ENCODE measurements at places on chromosomes 1 and 21.

- DNase-seq: peak; percentile 63
Observed at GRCh38 chr1:244436336-244437085, 15.2 kb downstream of the ADSS2 start.

DNA sequence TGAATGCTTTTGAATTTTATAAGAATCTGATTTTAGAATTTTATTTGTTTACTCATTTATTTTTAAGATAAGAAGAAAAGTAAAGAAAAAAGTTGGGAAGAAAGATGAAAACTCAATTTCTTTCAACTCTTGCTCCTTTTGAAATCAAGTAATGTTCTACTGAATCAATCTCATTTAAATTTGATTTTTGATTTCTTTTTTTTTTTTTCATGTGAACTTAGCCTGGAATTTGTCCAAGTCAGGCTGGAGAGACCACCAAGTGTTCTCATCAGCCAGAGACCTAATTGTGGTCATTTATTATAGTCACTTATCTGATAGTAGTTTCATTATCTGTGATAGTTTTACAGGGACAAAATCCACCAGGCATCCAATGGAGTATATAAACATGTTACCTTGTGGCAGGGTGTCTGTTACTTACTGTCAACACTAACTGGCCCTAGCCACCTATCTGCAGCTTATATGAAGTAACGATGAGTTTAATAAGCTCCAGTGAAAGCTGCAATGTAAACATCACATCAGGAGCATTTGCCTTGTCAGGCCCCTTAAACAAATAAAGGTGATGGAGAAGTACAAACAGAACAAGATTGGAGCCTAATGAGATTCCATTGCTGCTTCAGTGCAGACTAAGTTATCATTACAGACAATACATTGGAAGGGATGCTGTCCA is 39.2 kb downstream of the HLX start:
- no peak for DNase-seq

- DNase-seq: no peak
Observed at GRCh38 chr1:170544624-170545023, 12.7 kb downstream of the GORAB start.

GRCh38 chr1:235011064-235011598 is 117.5 kb downstream of the TOMM20 start:
- no peak for DNase-seq

GRCh38 chr1:65179148-65179547 is 31.1 kb downstream of the AK4 start:
- no peak for DNase-seq

GRCh38 chr1:197733324-197733723 is 42.0 kb downstream of the DENND1B start:
- no peak for DNase-seq

DNA sequence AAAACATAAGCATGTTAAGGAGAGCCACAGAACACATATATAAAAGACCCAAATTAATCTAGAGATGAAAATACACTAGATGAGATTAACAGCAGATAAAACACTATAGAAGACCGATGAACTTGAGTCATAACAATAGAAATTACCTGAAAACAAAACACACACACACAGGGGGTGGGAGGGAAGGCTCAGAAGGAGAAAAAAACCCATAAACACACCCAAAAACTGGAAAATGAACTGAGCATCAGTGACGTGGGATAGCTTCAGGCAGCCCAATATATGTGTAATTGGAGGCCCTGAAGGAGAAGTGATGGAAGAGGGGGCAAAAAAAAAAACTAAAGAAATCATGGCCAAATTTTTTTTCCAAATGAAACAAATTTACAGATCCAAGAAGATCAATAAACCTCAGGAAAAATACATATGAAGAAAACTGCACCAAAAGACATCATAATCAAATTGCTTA is 11.4 kb downstream of the ALDH9A1 start:
- no peak for DNase-seq

GRCh38 chr1:6247651-6248050 is 3.7 kb downstream of the HES3 start:
- DNase-seq: no peak

DNA sequence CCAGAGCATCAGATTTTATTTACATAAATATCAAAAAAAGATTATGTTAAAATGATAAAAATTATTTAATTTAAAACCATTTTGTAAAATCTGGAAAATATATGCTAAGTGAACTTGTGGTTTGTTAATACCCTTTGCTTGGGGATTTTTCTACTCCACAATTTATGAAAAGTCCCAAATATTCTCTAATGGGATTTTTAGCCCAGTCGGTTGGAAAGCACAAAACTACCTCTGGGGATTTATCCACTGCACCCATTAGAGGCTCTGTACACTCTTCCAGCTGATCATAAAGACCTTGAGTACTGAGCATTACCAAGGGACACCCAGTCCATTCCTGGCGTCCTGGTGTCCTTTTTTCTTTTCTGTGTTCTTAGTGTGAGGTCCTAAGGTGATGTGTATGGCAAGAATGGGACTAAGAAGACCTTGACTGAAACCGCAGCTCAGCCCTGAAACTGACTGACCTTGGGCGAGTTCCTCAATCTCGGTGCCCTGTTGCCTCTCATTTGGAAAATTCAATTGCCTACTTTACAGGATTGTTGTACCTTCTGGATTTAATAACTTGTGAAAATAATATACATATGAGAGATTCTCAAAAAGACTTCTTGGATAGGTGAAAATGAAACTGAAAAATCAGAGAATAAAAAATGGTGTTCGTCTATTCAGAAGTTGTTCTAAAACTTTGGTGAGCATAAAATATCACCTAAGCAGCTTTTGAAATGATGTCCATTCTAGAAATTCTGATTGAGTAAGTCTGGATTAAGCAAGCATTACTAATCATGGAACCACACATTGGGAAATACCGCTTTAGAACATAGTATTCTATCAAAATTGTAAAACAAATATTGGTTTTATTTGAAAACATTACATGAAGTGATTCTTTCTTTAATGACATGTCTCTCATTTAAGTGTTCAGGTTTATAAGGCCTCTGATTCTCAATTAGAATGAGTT is 21.5 kb upstream of the SAMSN1 start:
- DNase-seq: no peak

DNA sequence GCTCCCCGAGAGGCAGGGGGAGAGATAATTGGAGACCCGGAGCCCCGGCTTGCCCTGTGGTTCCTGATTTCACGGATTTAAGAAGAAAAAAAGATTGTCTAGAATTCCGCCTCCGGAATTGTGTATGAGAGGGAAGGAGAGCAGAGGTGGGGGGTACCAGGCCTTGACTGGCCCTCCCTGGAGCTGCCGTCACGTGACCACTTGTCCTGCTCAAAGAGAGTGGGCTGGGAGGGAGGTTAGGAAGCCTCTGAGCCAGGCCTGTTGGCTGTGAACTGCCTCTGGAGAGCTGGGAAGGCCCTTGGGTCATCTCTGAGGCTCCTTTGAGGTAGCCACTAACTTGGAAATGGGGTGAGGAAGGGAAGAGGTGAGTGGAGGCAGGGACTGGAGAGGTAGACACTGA is 106.5 kb downstream of the GRIK3 start:
- DNase-seq: no peak

All from dermis microvascular lymphatic vessel endothelial cell (primary cell).